GM19239 (cell line): ENCODE measurements at places on chromosomes 2 and 18.

- DNase-seq, result no peak
Observed at GRCh38 chr2:29065068-29065811, 9.1 kb downstream of the PCARE start.

GRCh38 chr2:96538487-96539214, 2.1 kb downstream of the ARID5A start:
- DNase-seq, result no peak

- DNase-seq, result no peak
Observed at GRCh38 chr2:170639635-170640034, 75.5 kb upstream of the SP5 start.

DNA sequence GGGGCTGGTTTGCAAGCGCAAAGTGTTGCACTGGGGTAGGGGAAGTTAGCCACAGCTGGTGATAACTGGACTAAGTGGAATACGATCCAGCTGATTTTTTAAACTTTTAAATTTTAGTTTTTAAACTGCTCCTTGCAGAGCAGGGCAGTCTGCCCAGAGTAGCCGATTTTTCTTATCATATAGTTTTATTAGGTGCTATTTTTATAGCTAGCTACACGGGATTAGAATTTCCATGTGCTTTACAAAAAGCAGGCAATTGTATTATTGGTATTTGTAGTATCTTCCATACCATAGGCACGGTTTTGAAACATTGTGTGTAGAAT, 9.6 kb downstream of the CPLX4 start:
- no peak for DNase-seq

GRCh38 chr2:12506846-12507245, 209.9 kb upstream of the TRIB2 start:
- DNase-seq, result no peak

- no peak for DNase-seq
Observed at GRCh38 chr2:63876311-63876710, 34.6 kb downstream of the UGP2 start.

GRCh38 chr2:101725515-101726192, 28.1 kb downstream of the MAP4K4 start:
- DNase-seq, result no peak

DNA sequence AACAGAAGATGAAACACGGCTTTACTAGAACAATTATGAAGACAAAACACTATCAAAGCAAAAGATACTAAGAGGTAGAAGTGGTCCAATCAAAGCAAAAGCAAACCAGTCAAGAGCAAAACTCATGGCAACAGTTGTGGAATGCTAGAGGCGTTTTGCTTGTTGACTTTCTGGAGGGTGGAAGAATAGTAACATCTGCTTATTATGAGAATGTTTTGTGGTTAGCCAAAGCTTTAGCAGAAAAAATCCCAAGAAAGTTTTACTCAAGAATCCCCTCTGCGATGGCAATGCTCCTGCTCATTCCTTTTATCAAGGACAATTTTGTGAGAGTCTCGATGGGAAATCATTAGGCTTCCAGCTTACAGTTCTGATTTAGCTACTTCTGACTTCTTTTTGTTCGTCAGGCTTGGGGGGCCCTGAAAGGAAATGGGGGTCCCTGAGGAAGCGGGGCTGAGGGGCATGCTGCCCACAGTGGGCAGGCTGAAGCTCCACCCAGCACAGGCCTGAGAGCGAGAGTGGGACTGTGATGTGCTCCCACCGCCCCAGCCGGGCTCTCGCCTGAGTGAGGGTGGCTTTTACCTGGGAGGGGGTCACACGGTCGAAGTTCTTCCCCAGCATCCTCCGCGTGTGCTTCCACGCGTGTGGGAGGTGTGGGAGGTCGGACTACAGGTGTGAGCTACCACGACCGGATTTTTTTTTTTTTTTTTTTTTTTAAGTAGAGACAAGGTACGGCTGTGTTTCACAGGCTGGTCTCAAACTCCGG, 49.0 kb upstream of the MC4R start:
- DNase-seq, result no peak

DNA sequence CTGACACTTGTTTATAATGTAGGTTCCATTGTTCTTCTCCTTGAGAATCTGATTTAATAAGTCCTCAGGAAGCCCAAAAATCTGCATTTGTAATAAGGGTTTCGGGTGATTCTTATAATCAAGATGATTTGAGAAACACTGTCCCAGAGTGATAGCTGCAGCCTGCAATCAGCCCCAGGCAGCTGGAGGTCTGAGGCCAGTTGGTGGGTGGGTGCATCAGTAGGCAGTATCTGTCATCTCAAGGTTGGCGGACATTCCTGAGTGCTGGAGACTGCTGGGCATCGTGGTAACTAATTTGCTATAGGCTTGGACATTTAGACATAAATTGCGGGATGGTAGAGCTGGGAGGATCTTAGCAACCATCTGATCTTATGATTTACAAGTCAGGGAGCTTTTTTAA, 2.7 kb upstream of the IL18RAP start:
- DNase-seq, result no peak

GRCh38 chr18:58287353-58288274, 243.6 kb downstream of the NEDD4L start:
- DNase-seq, result no peak

GRCh38 chr2:9228781-9229469, 22.3 kb downstream of the ASAP2 start:
- DNase-seq, result no peak

DNA sequence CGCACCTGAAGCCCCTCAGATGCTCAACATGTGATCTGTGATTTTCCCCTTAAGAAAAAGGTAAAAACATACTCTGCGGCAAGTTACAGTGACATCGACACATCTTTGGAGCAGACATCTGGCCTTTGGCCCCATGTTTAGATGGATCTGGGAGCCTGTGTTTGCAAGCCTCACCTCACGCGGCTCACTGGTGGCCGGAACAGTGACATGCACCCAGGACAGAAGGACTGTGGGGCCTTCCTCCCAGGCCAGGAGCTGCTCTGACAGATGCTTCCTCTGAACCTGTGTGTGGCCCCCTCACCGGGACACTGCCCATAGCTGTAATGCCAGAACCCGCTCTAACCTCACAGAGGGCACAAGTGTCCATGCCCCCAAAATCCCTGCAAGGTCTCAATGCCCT, 13.1 kb downstream of the PASK start:
- DNase-seq, result no peak

DNA sequence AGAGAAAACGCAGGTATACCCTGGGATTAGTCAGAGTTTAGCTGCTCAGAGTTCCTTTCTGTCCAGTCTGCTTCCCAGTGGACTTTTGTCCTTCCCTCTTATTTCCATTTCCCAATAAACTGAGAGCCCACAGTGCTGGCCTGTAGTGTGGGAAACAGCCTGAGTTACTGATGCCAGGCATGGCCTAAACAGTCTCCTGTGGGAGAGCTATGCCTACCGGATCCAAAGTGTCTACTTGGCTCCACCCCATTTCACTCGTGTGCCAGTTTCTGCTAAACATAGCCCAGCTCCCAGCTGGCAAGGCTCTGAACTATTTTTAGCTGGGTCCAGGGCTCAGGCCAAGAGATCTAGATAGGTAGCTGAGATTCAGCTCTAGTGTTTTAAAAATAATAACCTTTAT, 15.6 kb upstream of the PPP1CB start:
- no peak for DNase-seq

GRCh38 chr2:111178296-111178695, 57.6 kb downstream of the BCL2L11 start:
- no peak for DNase-seq

GRCh38 chr2:176468457-176469113, 199.3 kb downstream of the MTX2 start:
- DNase-seq, result no peak

- DNase-seq, result no peak
Observed at GRCh38 chr2:127753374-127753773, 52.1 kb downstream of the SFT2D3 start.

DNA sequence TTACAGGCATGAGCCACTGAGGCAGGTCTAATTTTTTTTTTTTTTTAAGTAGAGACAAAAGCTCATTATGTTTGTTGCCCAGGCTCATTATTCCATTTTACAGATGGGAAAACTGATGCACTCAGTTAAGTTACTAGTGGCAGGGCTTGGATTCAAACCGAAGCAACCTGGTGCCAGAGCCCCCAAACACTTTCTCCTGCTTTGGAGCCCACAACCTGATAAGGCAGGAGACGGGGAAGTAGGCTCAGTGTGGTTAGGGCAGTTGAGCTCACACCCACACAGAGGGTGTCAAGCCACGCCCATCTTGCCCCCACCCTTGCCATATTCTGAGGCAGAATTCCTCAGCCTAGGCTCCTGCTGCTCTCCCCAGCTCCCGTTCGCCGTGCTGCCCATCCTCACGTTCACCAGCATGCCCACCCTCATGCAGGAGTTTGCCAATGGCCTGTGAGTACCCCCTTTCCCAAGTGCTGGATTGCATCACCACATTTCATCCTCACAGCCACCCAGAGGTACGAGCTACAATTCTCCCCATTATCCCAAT, 5.8 kb upstream of the CTDSP1 start:
- no peak for DNase-seq

DNA sequence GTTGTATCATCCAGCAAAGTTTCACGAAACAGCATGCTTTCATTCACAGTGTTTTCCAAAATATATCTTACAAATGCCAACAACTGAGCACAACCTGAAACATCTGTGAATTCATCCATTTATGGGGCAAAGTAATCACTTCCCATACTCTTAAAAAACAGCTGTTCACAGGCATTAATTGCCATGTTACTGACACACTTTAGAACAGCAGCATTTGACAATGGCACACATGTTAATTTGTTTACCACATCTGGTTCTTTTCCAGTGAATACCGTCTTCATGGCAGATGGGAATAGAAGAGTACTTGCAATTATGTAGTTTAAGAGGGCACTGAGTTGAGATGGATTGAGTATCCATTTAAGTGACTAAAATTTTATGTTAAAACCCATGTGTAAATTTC, 347.4 kb upstream of the LRP1B start:
- DNase-seq, result no peak
